Endothelial cell of umbilical vein (primary cell): ENCODE measurements at places on chromosomes 1 and 21.

- no peaks in the 10 kb centered on the region for H3K36me3 ChIP-seq
- H3K27me3 ChIP-seq = no peaks in the 10 kb centered on the region
- no peaks in the 10 kb centered on the region for H3K4me1 ChIP-seq
- H3K4me3 ChIP-seq = no peak overlapping the region
- no peak for DNase-seq
Measured at GRCh38 chr1:170020859-170021258, 53.6 kb downstream of the KIFAP3 start.

- H3K4me3 ChIP-seq = no peak overlapping the region
- no peaks in the 10 kb centered on the region for H3K4me1 ChIP-seq
- no peak overlapping the region for H3K27ac ChIP-seq
Measured at GRCh38 chr1:204983136-204983535, 59.9 kb upstream of the CNTN2 start.

GRCh38 chr1:221913351-221913892 lies 171.5 kb upstream of the DUSP10 start:
- H3K27me3 ChIP-seq = no peaks in the 10 kb centered on the region
- H3K27ac ChIP-seq = no peak overlapping the region
- no peaks in the 10 kb centered on the region for H3K36me3 ChIP-seq
- DNase-seq = no peak

DNA sequence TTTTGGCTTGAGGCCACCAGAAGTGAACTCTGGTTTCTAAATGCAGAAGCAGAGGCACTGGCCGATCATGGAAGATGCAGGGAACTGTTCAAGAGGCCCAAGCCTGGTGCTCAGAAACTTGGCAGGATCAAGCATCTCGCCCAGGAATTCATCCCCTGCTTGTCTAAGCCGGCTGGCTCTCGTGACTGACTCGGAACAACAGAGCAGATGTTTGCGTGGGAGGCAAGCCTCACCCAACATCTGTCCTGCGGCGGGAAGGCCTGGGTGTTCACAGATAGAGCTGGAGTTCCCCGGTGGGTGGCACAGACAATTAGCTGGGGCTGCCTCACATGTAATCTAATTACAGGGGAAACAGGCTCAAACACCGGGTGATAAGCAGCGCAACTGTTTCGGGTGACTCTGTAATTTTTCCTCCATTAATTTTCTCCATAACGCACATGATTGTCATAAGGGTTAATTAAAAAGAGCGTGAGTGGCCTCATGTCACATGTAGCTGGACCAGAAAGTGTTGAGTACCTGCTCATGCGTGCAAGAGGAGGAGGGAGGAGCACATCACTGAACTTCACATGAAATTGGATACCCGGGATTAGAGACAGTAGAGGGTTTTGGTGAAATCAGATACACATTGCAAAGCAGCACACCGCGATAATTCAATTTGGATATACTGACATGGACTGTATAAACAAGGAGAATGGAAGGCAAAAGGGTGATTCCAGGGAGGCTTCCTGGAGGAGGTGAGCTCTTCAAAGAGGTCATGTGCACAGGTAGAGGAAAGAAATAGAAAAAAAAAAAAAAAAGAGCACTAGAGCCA lies 180.0 kb downstream of the ETS2 start:
- no peak overlapping the region for H3K4me3 ChIP-seq
- DNase-seq = no peak
- no peaks in the 10 kb centered on the region for H3K36me3 ChIP-seq
- no peak overlapping the region for H3K27ac ChIP-seq
- peaks cover 19% of the 10 kb centered on the region for H3K4me1 ChIP-seq
- H3K27me3 ChIP-seq = no peaks in the 10 kb centered on the region

- H3K27ac ChIP-seq = no peak overlapping the region
- no peak overlapping the region for H3K4me3 ChIP-seq
- H3K4me1 ChIP-seq = no peaks in the 10 kb centered on the region
- DNase-seq = peak; percentile 46
Measured at GRCh38 chr1:18597160-18598042, 33.2 kb upstream of the PAX7 start.
